ENCODE measurements at places on chromosomes 16 and 17.
A peak's percentile ranks its signal among the peaks of the same experiment; 100 is the strongest.

DNA sequence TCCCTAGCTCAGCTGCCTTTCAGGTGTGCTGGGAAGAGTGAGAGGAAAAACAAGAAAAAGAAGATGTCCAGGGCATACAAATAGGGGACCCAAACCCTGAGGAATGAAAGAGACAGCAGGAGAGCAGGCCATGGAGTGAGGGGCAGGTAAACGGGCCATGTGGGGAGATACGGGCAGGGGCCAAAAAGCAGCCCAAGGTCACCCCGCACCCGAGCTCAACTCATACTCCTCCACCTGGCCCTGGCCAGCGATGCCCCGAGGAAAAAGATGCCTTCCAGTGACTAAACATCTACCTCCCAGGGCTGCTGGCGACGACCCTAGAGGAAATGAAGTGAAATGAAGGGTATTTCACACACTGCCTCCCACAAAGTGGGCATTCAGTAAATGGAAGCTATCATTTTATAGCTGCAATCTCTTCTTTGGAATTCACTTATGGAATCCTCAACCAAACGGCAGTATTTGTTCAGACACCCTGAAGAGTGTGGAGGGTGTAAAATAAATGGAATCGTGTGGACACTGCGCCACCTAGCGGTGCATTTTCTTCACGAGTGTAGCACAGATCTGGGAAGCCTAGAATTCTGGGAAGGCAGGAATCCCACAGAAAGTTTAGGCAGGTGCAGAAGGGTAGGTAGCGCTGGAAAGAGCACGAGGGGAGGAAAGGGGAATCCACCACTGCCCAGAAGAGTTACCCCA is 14.9 kb downstream of the ELAC2 start:
- no peak for DNase-seq

DNA sequence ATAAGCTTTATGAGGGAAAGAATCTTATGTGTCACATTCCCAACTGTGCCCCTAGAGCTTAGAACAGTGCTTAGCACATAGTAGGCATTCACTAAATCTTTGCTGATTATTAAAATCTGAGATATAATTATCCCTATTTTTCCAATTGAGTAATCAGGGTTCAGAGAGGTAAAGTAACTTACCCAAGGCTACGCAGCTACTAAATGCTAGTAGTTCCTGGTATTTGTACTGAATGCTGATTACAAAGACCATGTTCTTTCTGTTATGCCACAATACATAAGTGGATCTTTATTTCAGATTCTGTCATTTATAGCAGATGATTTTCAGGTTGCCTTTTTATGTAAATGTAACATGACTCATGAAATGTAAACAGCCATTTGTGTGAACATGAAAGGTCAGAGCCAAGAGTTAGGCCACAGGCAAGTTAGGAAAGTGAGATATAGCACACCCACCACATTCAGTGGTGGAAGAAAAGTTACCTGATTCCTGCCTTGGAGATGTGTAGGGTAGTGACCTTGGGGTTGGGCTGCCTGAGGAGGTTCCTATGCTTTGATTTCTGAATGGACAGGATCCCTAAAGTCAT is 77.2 kb downstream of the FTO start:
- DNase-seq, result no peak

DNA sequence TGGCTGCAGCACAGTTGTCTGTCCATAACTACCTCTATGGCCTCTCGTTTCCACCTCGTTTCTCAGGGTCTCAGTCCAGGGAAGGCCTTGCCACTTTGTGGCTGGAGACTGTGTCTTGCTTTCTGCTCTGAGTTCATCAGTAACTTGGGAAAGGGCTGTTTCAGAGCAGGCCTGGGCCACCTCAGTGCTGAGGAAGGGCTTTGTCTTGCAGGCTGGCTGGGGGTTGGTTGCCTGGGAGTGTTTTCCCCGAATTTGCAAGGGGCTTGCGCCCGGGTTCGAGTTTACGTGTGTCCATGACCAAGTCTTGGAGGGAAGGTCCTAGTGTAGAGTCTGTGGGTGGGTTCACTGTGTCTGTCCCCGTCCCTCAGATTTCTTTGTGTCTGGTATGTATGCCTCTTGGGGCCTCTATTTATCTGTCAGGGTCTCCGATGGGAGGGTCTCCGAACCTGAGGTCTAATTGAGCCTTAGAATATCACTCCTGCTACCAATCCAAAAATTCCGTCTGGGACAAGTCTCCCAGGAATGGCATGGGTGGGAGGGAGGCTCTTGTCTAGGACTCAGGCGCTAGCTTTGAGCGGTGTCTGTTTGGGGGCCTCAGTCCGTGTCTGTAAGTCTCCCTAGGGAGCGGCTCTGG is 594 bp upstream of the TGFB1I1 start:
- no peak for DNase-seq

DNA sequence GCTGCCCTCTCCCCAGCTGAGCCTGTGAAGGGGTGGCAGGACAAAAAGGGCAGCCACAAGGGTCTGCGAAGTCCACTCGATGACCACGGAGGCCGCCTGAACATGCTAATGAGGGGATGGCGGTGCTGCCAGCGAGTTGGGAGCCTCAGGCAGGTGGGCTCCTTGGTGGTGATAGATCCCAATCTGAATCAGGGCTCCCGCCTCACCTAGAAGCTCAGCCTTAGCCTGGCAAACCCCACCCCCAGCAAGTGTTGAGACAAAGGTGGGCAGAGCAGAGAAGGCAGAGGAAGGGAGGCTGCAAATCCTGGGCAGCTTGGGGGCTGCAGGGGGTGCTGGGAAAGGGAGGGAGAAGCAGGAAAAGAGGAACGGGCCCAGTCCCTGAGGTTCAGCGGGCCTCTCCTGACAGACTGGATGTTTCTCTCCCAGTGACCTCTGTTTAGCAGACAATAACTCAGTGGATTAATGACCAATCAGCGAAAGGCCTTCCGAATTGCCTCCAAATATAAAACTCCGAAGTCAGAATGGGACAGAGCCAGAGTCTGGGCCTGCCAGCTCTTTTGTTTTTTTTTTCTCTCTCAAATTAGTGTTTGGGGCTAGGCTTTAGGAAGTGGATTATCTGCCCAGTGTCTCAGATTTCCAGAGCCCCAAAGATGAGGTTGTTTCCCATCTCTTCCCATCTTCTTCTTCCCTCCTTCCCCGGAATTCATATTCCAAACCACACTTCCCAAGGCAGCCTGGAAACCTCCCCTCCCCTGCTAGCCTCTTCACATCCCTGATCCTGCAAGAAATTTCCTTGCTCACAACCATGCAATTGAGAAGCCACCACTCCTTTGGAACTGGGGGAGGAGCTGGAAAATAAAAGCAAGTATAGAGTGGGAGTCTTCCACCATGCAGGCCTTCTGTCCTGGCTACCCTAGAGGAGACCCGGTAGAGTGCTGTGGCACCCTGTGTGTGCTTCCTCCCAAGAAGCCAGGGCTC is 15.2 kb upstream of the HOXB2 start:
- no peak for DNase-seq

GRCh38 chr17:77502626-77503292 is 362.0 kb downstream of the SEC14L1 start:
- no peak for DNase-seq

GRCh38 chr17:15341385-15341849 is at the start of gene TEKT3:
TEKT3 (minus strand) TSS chr17:15341597; CDS start chr17:15331585, 10,012 bp downstream.
- no peak for DNase-seq

GRCh38 chr17:80047176-80047575 is 10.7 kb downstream of the CCDC40 start:
- no peak for DNase-seq

- DNase-seq, result no peak
These were observed 275.7 kb downstream of the TOX3 start for GRCh38 chr16:52271088-52271750.

- peak; percentile 76 for DNase-seq
These were observed at the start of the genes GGA3 and MRPS7 for GRCh38 chr17:75261336-75262111. GGA3 (minus strand) TSS chr17:75261606; CDS start chr17:75261587, 19 bp downstream. MRPS7 (plus strand) TSS chr17:75261879; CDS start chr17:75261901, 22 bp downstream.

DNA sequence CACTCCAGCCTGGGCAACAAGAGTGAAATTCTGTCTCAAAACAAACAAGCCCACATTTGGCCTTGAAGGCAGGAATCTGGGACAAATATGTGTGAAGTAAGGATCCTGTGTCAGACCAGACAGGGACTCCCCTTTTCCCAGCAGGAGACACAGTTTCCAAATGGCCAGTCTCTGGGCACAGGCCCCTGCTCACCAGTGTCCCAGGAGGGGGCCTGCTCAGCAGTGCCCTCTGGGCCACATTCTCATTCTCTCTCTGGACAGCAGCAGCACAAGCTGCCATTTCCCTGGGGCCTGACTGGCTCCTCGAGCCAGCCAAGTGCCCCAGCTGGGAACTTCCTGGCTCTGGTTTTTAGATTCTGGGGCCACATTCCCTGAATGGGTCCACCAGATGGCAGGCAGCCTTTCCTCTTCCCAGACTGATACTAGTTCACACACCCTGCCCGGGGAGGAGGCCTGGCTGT is 11.7 kb upstream of the MNT start:
- DNase-seq, result no peak

DNA sequence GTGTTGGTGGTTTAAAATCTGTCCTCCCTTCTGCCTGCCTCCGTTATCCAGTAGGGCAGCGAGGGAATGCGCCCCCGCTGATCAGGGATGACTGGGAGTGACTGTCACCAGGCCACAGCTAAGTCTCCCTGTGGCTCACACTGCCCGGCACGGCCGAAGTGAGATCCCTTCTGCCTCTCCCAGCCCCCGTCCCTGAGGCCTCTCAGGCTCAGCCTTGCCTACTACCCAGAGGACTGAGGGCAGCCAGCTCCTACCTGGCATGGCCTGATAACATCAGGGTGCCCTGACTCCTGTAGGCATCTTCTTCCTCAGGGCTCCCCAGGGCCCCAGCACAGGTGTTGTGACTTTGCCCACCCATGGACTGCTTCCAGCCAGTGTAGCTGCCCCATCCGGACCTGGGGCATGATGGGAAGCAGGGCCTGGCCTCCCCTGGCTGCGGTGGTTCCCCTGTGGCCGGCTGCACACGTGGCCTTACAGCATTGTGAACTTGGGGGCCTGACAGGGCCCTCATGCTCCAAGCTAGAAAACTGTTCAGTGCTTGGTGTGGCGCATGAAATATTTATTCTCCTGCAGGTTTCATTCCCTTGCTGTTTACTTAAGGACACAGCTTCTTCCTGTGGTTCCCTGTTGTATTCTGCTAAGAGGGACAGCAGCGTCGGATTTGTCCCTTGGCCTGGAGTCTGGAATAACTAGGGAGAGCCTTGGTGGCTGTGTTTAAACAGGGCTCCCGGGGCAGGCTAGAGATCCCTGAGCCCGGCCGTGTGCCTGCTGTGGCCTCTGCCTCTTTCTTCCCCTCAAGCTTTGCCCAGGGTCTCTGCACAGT is 30.0 kb downstream of the GINS2 start:
- no peak for DNase-seq

DNA sequence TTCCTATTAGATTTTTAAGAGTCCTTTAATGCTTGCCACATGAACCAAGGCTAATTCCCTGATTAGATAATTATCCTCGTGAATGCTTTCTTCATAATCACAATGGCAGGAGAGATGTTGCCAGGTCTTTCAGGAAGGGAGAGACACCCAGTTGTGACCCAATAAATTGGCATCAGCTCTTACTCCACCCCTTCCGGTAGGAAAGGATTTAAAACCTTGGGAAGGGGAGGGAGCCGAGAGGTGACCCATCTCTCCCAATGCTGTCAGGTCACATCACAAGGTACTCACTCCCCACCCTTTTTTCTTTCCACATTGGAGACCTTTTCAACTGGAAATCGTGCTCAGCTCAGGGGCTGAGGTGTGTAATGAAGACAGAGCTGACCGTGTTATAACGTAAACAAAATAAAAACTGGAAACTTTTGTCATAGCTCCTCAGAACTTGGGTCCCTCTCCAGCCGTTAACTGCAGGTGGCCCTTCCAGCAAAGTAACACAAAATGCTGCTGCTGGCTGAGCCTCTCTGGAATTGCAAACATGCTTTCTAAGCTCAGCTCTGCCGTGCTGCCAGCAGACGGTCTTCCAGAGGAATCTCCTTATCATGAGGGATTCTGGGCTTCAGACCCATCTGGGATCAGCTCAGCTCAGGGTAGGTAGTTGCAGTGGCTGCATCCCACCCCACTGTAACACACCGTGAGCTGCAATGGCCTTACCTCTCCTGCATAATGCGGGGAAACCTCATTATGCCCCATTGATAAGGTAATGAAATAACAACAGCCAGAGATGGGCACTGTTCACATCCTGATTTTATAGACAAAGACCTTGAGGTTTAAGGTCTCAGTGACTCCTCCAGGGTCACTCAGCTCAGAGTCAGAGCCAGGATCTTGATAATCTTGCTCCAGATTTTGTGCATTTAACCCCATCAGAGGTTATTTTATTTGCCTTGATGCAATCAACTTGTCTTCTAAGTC is 15.6 kb downstream of the TMEM100 start:
- no peak for DNase-seq

DNA sequence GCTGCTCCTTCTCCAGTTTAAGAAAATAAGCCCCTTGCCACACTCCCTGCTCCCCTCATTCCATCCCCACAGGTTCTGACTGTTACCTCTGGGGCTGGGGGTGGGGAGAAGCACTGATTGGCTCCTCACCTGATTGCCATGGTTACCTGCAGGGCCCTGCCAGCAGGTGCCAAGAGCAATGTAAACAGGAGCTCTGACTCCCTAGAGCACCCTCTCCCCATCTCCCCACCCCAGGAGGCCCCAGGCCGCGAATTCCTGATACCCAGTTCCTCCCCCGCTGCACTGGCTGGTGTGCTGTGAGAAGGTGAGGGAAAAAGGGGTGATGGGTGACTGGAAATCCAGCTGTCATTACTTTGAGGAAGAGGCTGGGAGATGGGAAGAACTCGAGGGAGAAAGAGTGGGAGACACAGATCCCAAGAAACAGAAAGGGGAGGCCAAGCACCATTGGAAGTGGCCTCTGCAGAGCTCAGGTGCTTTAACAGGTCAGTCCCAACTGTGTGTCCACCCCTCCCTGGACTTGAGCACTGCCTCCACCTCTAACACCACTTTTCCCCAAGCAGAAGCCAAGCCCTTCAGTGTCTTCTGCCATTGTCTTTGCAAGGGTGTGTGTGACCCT is 4.5 kb downstream of the PCGF2 start:
- no peak for DNase-seq

GRCh38 chr16:56382901-56383355 is 42.4 kb downstream of the AMFR start:
- no peak for DNase-seq

GRCh38 chr16:35745191-35745590 is 2285.8 kb downstream of the TP53TG3F start:
- no peak for DNase-seq

- DNase-seq, result no peak
These were observed 28.1 kb downstream of the GLG1 start for GRCh38 chr16:74578838-74579237.

DNA sequence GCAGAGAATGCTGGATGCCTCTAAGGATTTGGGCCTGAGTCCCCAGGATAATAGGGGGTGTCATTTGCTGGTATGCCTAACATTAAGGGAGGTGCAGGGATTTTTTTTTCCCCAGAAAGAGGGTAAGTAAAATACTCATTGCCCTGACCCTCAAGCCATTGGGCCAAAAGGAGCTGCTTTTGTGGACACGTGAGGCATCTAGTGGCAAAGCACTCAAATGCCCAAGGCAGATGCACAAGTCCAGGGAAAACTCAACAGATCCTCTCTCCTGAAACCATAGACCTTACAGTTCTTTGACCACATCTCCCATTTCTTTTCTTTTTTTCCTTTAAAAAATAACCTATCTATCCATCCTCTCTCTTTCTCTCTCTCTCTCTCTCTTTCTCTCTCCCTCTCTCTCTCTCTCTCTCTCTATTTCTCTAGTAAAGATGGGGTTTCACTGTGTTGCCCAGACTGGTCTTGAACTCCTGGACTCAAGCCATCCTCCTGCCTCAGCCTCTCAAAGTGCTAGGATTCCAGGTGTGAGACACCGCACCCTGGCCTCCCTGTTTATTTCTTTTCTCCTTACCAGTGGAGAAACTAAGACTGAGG is 11.8 kb downstream of the IRX5 start:
- no peak for DNase-seq
